Stomach (tissue), 19 donors: ENCODE measurements at places on chromosomes 11 and 22.
A peak's percentile ranks its signal among the peaks of the same experiment; 100 is the strongest.

DNA sequence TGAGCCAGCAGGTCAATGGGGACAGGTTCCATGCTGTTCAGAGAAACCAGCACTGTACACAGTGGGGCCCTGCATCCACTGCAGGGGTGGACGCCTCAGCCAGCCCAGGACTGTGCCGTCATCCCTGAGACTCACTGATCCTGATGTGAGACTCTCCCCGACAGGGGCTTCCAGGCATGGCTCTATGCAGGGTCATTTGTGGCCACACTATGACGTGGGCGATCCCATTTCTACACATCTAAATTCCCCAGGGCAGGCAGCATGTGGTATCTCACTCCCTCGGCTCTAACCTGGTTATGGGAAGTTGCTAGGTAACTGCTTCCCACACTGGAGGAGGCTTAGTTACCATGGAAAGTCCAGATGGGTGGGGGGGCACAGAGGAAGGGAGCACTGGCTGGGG is 14.2 kb upstream of the FAM83F start:
- DNase-seq: no peak
- H3K36me3 ChIP-seq: no peaks in the 10 kb centered on the region
- H3K27me3 ChIP-seq: peaks cover 46% of the 10 kb centered on the region
- no peak overlapping the region for H3K4me3 ChIP-seq

- peak; percentile 65 for DNase-seq
- peaks cover 6% of the 10 kb centered on the region for H3K4me1 ChIP-seq
- no peak overlapping the region for H3K27ac ChIP-seq
- no peak overlapping the region for H3K4me3 ChIP-seq
- no peaks in the 10 kb centered on the region for H3K27me3 ChIP-seq
Measured at GRCh38 chr11:19919050-19919561, 206.5 kb downstream of the NAV2 start.

- H3K27ac ChIP-seq: peak overlapping the region; percentile 83
- H3K4me3 ChIP-seq: peak overlapping the region; percentile 34
- no peak for DNase-seq
- peaks cover 16% of the 10 kb centered on the region for H3K4me1 ChIP-seq
- no peaks in the 10 kb centered on the region for H3K27me3 ChIP-seq
Measured at GRCh38 chr11:1871531-1871930, 18.6 kb downstream of the LSP1 start.

GRCh38 chr11:1862588-1863351 is 9.9 kb downstream of the LSP1 start:
- H3K4me1 ChIP-seq: peaks cover 49% of the 10 kb centered on the region
- H3K36me3 ChIP-seq: no peaks in the 10 kb centered on the region
- no peaks in the 10 kb centered on the region for H3K27me3 ChIP-seq
- peak overlapping the region; percentile 9 for H3K27ac ChIP-seq
- no peak overlapping the region for H3K4me3 ChIP-seq

- H3K27ac ChIP-seq: no peak overlapping the region
- no peaks in the 10 kb centered on the region for H3K27me3 ChIP-seq
- DNase-seq: peak; percentile 46
Measured at GRCh38 chr11:74015919-74016684, 7.2 kb upstream of the UCP3 start.

GRCh38 chr22:33875316-33875715 is 45.0 kb downstream of the LARGE1 start:
- peaks cover 36% of the 10 kb centered on the region for H3K4me1 ChIP-seq
- H3K36me3 ChIP-seq: no peaks in the 10 kb centered on the region
- H3K4me3 ChIP-seq: no peak overlapping the region
- H3K27me3 ChIP-seq: no peaks in the 10 kb centered on the region

GRCh38 chr11:72954860-72955259 is 140.6 kb downstream of the ATG16L2 start:
- no peaks in the 10 kb centered on the region for H3K4me1 ChIP-seq
- H3K4me3 ChIP-seq: no peak overlapping the region
- H3K36me3 ChIP-seq: peaks cover under 1% of the 10 kb centered on the region
- no peak overlapping the region for H3K27ac ChIP-seq

DNA sequence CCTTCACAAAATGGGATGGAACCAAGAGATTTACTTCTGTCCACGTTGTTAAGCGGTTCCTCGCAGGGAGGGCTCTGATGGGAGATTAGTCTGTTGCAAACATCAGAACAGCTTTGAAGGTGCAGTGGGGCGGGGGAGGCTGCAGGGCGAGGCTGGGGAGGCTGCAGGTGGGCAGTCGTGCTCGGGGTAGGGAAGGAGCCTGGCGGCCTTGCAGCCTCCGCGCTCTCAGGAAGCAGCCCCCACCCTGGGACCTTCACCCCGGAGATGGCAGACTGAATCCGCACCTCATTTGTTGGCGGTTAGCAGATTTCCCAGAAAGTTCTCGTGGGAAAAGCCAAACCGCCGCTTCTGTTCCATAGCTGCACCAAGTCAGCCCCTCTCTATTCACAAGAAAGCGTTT is 237.3 kb downstream of the BRD1 start:
- no peak overlapping the region for H3K4me3 ChIP-seq
- no peaks in the 10 kb centered on the region for H3K36me3 ChIP-seq
- no peak overlapping the region for H3K27ac ChIP-seq
- H3K4me1 ChIP-seq: no peaks in the 10 kb centered on the region
- no peaks in the 10 kb centered on the region for H3K27me3 ChIP-seq
- no peak for DNase-seq

DNA sequence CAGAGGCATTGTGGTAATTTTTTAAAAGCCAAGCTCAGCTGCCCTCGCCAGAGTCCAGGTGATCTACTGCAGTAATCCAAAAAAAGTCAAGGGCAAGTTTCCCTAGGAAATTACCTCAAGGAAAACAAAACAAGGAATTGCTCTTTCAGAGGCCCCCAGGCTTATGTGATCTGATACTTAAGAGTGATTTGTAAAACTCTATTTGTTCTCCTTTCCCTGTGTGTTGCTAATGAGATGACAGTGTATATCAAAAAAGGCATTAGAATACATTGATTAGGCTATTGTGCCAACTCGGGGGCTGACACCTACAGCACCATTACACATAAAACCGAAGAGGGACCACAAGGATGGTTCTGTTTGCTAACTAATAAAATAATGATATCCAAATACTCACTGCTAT is 44.5 kb upstream of the CHRM4 start:
- H3K4me3 ChIP-seq: no peak overlapping the region
- H3K27me3 ChIP-seq: no peaks in the 10 kb centered on the region
- DNase-seq: no peak

DNA sequence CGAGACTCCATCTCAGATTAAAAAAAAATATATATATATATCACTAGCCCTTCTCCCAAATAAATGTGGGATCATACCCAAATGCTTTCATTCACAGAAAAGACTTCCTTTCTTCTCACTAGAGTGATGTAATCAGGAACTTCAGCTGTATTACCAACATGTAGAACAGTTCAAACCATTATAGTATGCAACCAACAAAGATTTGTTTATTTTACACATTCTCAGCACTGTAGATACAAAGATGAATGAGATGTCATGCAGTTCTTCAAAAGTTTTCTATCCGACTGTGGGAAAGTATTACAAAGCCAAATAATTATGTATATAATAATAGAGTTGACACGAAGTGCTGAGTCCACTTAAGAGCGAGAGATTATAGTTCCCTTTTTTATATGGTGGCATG is 22.2 kb upstream of the ZNF143 start:
- H3K4me3 ChIP-seq: no peak overlapping the region
- H3K27me3 ChIP-seq: no peaks in the 10 kb centered on the region
- no peak for DNase-seq
- H3K27ac ChIP-seq: no peak overlapping the region
- no peaks in the 10 kb centered on the region for H3K4me1 ChIP-seq

GRCh38 chr22:45203150-45203951 is 37.3 kb downstream of the KIAA0930 start:
- no peaks in the 10 kb centered on the region for H3K27me3 ChIP-seq
- DNase-seq: no peak

- no peak for DNase-seq
Measured at GRCh38 chr11:32594272-32594671, 10.6 kb downstream of the EIF3M start.

DNA sequence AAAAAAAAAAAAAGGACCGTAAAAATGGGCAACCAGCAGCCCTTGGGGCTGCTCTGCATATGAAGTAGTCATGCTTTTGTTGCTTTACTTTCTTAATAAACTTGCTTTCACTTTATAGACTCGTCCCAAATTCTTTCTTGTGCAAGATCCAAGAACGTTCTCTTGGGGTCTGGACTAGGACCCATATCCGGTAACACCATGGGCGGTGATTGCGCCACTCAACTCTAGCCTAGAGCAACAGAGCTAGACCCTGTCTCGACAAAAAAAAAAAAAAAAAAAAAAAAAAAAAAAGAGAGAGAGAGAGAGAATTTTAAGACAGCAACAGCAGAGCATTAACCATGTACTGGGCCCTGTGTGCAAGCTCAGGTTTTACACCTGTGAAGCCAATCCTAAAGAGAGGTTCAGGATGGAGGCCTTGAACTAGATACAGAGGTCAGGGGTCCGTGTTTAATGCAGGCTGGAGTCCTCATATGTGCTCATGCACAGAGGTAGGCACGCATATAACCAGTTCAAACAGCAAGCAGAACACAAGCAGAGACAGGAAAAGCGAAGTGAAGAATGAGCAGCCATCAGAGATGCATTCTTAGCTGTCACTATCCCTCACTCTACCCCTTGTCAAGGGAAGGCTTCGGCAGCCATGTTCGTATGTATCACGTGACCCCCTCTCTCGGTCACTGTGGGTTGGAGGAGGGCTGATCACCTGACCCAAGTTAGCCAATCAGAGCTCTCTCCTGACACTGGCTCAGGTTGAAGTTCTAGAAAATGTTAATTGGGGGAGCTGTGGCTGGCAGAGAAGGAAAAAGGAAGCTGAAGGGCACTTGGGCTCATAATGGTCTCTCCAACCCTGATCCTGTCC is 16.7 kb upstream of the SYT12 start:
- H3K4me3 ChIP-seq: no peak overlapping the region
- H3K36me3 ChIP-seq: no peaks in the 10 kb centered on the region
- no peak for DNase-seq
- no peaks in the 10 kb centered on the region for H3K4me1 ChIP-seq

- H3K27me3 ChIP-seq: peaks cover 43% of the 10 kb centered on the region
- peak overlapping the region; percentile 53 for H3K4me3 ChIP-seq
- H3K4me1 ChIP-seq: peaks cover 22% of the 10 kb centered on the region
- no peak for DNase-seq
- peaks cover under 1% of the 10 kb centered on the region for H3K36me3 ChIP-seq
Measured at GRCh38 chr22:37485395-37486223, 575 bp downstream of the MFNG start.

DNA sequence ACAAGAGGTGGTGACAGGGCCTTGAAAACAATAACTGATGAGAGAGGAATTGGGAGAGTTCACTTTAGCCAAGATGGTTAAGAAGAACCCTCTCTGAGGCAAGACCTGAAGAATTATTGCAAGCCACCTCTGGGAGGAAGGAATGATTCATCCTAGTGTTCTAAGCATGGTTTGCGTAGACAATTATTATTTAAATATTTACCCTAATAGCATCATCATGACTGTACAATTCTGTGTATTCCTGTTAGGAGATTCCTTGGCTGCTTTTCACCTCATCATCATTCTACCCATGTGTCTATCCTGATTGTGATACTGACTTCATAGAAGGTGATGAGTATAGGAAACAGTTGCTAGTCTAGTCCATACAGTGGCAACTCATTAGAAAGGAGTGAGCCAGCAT is 264.4 kb downstream of the DDX10 start:
- no peak overlapping the region for H3K27ac ChIP-seq
- no peak for DNase-seq
- no peaks in the 10 kb centered on the region for H3K4me1 ChIP-seq
- no peaks in the 10 kb centered on the region for H3K36me3 ChIP-seq
- no peaks in the 10 kb centered on the region for H3K27me3 ChIP-seq

- H3K27me3 ChIP-seq: no peaks in the 10 kb centered on the region
- peaks cover 17% of the 10 kb centered on the region for H3K36me3 ChIP-seq
Measured at GRCh38 chr22:29385748-29386147, 2.6 kb downstream of the AP1B1 start.

DNA sequence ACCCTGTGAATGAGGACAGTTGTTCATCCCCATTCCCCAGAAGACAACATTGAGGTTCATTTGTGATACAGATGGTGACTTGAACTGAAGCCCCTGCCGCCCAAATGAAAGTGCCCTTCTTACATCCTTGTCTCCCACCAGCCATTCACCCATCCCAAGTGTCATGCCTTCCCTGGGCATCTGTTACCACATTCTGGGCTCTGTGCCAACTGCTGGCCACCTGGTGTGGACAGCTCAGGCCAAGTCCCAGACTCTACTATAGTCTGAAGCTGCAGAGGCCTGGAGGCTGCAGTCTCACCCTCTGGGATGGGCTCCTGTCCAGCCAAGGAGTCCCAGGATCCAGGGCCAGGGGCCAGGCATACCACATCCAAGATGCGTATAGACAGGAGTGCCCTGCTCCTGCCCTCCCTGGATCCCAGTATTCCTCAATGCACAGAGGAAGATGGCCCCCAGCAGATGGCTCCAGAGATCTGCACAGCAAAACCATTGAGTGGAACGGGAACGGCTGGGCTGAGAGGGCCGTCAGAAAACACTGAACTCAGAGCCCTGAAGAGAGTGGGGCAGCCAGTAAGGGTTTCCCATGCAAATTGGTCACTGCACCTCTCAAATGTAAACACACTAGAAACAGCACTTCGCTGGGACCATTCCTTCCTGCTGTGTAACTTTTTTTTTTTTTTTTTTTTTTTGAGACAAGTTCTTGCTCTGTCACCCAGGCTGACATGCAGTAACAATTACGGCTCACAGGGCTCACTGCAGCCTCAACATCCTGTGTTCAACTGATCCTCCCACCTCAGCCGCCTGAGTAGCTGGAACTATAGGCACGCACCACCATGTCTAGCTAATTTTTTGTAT is 22.8 kb downstream of the ARRB1 start:
- H3K36me3 ChIP-seq: peaks cover 8% of the 10 kb centered on the region
- H3K27me3 ChIP-seq: no peaks in the 10 kb centered on the region
- H3K4me3 ChIP-seq: no peak overlapping the region
- H3K27ac ChIP-seq: peak overlapping the region; percentile 97

- no peak overlapping the region for H3K27ac ChIP-seq
- H3K4me3 ChIP-seq: no peak overlapping the region
- H3K4me1 ChIP-seq: no peaks in the 10 kb centered on the region
- no peaks in the 10 kb centered on the region for H3K27me3 ChIP-seq
- no peak for DNase-seq
Measured at GRCh38 chr11:110162216-110162615, 69.0 kb downstream of the ZC3H12C start.
